ENCODE measurements at places on chromosomes 7 and 10.

DNA sequence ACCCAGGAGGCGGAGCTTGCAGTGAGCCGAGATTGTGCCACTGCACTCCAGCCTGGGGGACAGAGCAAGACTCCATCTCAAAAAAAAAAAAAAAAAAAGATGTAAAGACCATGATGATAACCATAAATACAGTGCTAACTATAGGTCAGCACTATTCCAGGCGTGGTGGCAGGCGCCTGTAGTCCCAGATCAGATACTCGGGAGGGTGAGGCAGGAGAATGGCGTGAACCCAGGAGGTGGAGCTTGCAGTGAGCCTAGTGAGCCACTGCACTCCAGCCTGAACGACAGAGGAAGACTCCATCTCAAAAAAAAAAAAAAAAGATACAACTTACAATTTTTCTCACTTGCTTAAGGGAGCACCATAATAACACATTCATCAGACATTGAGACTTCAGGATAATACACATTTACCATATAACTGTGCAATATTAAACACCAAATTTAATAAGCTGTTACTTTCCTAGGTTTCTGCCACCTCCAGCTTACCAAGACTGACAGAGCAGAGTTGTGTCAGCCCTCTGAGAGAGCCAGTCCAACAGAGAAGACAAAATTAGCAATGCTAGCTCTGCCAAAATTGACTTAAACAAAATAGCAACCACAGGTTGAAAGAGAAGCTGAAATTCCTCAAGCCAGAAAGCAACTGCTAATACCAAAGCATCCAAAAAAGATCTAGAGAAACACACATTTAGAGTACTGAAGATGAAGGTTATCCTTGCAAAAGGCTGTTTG lies 8.2 kb downstream of the DNA2 start:
- DNase-seq = no peak

- no peak for DNase-seq
Measured at GRCh38 chr10:85026878-85027467, 698.6 kb downstream of the CCSER2 start.

- DNase-seq = peak; percentile 0
Measured at GRCh38 chr7:113404245-113404644, 285.9 kb upstream of the SMIM30 start.

- no peak for DNase-seq
Measured at GRCh38 chr10:3961082-3961481, 176.1 kb upstream of the KLF6 start.

GRCh38 chr7:45230611-45231165 lies 73.1 kb downstream of the RAMP3 start:
- no peak for DNase-seq

DNA sequence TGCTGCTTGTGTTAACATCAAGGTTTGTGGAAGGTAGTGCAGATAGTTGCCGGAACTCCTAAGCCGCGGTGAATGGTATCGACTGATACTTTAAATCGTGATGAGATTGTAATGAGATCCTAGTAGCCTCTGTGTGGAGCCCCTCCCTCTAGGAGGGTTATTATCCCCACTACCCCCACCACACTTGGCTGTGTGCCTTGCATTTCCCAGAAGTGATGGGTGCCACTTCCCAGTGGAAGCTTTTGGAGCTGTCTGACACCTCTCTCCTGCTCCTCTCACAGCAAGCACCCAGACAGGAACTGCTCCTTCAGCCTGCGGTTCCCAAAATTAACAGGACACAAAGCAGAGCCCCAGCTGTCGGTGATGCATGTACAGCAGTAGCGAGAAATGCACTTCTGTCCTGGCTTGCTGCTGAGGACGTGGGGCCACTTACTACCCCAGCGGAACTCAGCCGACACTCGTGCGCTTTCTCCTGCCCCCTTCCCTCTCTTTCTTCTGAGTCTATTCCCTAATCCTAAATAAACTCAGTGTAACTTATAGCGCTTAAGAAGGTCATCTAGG lies 52.5 kb downstream of the PRKAG2 start:
- DNase-seq = no peak

All from fibroblast of mammary gland (primary cell).